Amniotic epithelial cell (primary cell): ENCODE measurements at places on chromosomes 2 and 18.

- no peak for DNase-seq
Measured at GRCh38 chr2:98445177-98445682, 572 bp downstream of the INPP4A start.

- DNase-seq: peak; percentile 7
Measured at GRCh38 chr2:159661286-159661685, 44.9 kb upstream of the BAZ2B start.

- no peak for DNase-seq
Measured at GRCh38 chr2:95310216-95310615, 13.1 kb downstream of the KCNIP3 start.

DNA sequence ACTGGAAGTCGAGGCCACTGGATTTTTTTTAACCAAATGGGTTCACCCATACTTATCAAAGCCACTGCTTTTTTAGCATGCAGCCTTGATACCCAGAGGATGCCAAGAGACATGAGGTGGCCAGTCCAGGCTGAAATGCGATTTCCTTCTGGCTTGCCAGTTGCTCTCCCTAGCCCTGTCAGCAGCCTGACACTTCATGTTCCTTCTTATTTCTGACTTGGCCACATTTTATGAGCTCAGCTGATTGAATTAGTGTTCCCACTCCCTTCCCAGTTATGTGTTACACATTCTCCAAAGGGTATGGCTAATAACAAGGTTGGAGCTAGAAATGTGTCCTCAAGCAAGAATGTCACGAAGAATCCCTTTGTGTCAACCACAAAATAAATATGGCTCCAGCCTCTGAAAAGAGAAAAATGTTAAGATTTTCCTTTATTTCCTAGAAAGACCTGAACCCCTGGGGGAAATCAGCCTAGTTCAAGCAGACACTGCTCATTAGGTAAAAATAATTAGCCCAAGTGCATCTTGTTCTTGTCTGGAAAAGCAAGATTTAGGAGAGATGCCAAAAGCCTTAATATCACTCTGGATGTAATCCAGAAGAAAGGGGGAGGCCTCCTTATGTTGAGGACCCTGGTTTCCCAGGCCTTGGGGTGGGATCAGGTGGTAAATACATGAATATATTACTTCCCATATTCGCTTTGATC, 121.7 kb upstream of the TACR1 start:
- no peak for DNase-seq

- DNase-seq: peak; percentile 78
Measured at GRCh38 chr2:120596990-120597594, 138.6 kb upstream of the GLI2 start.

- no peak for DNase-seq
Measured at GRCh38 chr18:63183378-63183777, 136.2 kb downstream of the BCL2 start.

DNA sequence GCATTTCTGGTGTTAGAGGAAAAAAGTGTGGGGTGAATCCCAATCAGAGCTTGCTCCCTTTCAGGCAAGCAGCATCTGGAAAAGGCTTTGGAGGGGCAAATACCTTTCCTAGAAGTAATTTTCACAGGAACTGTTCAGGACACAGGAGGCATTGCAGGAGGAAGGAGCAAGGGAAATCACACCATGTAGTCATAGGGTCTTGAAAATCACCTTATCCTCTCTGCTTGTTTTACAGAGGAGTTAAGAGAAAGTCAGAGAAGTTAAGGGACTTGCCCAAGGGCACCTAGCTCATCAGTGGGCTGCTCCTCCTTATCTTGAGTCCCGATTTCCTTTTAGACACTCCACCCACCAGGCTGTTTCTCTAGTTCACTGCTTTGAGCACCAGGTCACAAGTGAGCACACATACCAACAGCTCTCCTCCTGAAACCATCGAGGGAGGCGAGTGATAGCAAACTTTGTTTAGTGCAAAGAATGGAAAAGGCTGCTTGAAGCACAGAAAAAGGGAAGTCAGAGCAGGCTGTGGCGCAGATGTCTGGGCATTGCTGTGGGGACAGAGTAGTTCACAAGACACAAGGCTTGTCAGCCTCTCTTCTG, 89.2 kb upstream of the CXCR4 start:
- no peak for DNase-seq

DNA sequence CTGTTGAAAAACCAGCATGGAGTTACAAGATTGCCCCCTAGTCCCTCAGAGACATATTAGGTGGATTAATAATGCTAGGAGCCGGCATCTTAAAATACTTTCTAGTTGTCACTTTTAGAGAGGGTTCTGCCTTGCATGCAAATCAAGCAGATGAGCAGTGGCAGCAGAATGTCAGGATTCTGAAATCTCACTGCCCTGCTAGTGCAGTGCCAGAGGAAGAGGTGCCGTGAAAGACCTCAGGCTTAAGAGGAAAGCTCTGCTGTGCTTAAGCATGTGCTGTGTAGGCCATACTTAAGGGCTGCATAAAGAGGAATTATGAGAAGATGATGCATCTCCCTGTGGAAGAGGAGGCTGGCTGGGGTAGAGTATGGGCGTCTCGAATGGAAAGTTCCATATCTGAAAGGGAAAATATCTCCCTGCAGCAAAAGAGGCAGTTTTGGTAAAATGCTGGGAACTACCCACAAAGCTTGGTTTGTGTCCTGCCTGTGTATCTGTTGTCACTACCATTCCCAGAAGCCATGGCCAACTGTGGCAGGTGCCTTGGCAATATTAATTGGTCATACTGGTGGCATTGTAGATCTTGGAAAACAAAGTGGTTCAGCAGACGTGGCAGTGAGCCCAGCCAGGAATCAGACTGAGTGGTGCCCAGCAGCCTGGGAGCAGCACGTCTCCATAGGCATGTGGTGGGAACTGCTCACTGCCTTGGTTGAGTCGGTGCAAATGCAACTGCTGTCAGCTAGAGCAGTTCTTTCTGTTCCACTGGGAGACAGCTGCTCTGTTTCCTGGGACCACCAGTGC, 131.9 kb downstream of the EVA1A start:
- DNase-seq: no peak

DNA sequence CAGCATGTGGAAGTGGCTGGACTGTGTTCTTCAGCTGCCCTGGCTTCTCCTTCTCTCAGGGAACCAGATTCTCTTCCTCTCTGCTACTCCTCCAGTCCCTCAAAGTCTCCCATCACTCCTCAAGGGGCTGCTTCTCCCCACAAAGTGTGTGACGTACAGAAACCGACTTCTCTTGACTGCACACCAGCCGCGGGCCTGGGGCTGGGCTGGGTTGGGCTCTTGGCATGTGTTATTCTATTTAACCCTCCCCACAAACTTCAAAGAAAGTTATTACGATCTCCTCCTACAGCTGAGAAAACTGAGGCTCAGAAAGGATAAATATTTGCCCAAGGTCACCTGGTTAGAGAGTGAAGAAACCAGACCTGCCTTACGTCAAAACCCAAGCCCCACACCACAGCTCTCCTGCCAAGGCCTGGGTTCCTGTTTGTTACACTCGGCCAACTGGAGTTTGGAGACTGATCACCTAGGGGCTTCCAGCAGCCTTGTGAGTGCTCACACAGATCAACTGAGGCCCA, 269.0 kb downstream of the TFCP2L1 start:
- DNase-seq: no peak

- DNase-seq: no peak
Measured at GRCh38 chr18:32095192-32095899, 3.7 kb downstream of the RNF138 start.

DNA sequence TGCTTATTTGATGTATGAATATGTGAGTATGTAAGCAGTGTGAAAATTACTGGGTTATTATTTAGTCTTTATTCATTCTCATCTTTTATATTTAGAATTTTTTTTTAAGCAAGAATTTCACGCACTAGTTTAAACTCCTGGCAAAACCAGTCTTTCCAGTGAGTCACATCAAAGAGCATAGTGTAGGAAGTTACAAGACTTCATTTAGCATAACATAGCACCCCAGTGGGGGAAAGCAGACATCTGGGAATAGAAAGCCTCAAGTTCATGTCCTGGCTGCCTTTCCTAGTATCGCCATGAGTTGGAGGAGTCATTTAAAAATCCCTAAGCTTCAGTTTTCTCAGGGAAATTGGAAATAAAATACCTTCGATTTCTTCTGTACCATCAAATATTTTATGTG, 408.3 kb downstream of the NUP35 start:
- peak; percentile 7 for DNase-seq

DNA sequence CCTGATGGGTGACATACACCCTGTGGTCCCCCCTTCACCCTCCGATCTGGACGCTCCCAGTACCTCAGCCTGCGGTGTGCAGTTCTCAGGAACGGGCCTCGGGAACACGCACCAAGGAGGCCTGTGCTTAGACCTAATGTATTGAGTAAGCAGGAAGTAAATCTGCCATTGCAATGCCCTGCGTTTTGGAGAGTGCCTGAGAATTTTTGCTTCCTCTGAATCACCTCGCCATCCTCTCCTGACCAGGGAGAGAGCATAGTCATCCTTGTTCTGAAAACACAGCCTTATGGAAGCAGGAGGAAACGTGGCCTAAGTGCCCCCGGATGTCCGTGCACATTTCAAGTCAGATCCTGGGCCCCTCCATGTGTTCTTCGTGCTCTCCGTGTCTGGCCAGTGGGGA, 272.2 kb downstream of the NDUFA10 start:
- no peak for DNase-seq

DNA sequence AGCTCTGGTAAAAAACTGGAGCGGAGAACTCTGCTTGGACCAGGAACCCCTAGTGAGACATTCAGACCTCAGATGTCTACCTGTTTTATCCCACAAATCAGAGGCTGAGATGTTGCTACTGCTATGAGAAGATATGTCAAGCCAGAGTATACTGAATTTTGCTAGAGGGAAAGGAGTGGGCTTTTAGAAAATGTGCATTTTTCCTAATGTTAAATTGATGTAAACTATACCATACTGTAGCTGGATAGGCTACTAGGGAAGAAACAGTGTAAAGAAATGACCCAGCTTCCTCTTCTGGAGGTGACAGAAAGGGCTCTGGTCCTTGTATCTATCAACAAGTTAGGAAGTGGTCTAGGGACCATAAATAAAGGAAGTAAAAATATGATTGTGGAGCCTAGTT, 65.0 kb downstream of the SLC39A10 start:
- no peak for DNase-seq

DNA sequence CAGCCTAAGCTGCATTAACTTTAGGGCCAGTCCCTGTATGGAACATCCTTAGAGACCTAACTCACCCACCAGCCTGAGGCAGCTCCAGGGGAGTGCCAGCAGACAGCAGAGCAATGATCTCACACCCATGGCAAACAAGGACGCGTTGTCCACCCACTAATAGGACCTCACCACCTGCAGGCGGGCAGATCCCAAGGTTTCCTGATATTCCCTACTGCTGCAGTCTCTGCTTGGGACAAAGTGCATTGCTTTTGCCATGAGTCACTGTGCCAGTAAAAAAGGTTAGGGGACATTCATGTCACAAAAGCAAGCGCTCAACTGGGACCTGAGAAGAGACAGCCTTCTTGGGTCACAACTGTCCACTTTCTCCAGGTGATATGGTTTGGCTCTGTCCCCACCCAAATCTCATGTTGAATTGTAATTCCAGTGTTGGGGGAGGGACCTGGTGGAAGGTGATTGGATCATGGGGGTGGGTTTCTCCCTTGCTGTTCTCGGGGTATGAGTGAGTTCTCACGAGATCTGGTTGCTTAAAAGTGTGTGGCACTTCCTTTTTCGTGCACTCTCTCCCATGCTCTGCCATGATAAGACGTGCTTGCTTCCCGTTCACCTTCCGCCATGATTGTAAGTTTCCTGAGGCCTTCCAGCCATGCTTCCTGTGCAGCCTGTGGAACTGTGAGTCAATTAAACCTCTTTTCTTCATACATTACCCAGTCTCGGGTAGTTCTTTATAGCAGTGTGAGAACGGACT, 160.2 kb downstream of the MIB1 start:
- DNase-seq: no peak

DNA sequence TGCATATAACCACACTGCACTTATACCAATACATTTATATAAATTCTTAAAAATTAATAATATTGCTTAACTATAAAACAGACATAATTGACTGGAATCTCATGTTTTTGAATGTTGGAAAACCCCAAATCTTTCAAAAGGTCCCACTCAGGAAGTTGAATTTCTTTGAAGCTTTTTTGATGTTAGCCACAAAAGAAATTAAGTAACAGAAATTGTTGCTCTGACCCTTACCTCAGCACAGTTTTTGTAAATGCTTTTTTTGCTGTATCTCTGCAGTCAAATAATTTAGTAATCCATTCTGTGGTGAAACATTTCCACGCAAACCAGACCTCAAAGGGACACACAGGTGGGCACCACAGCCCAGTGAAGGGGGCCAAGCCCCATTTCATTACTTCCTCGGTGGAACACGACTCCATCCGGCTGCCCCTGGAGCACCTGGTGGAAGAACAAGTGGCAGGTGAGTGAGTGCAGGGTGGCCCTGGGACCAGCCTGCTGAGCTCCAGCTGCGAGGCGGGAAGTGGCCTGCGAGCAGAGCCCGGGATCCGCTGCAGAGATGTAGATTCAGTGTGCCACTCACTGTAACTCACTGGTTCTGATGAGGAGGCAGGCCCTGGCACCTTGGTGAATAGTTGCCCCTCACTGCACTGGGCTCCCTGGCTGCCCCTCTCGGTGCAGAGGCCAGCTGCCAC, 8.4 kb downstream of the SCLY start:
- no peak for DNase-seq

DNA sequence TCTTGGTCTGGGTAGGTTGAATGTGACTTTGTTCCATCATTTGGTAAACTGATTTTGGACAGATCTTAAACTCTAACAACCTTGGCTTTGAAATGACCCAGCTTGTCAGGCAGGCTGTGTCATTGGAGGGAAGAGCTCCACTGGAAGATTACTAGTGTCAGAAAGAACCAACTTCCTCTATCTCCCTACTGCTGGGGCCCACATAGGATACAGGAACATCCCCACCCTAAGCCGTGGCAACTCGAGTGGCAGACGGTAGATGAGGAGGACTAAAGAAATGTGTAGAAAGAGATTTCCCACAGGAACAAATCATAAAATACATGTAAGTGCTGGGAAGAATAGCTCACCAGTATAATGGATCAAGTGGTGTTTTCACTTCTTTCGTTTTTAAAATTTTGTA, 4.3 kb upstream of the G6PC2 start:
- no peak for DNase-seq

DNA sequence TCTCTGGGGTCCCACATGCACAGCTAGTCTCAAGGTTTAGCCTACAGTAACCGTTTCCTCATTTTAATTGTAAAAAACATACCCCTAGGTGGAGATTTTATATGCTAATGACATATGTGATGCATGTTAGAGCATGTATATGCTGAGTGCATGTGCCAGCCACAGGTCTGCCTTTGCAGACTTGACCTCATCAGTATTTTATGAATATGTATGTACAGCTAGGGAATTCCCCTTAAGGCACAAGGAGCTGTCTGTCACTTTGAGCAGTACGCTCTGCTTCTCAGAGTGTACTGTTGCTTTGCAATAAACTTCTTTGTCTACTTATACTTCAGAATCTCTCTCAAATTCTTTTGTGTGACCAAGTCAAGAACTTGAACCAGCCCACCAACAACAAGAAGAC, 131.2 kb upstream of the ERBB4 start:
- no peak for DNase-seq

- peak; percentile 90 for DNase-seq
Measured at GRCh38 chr2:237693291-237693994, 66.1 kb downstream of the LRRFIP1 start.

- no peak for DNase-seq
Measured at GRCh38 chr18:49494660-49495059, 7.6 kb upstream of the C18orf32 start.

- no peak for DNase-seq
Measured at GRCh38 chr2:42905341-42906110, 113.1 kb upstream of the HAAO start.

GRCh38 chr2:232260075-232260474, 118.5 kb upstream of the ALPP start:
- peak; percentile 95 for DNase-seq
